Erythroblast (primary cell): ENCODE measurements at places on chromosomes 2 and 18.

GRCh38 chr2:172928756-172929155, 146.9 kb upstream of the MAP3K20 start:
- no peak for DNase-seq

- no peak for DNase-seq
These were observed 21.0 kb upstream of the SANBR start for GRCh38 chr2:61044636-61045035.

DNA sequence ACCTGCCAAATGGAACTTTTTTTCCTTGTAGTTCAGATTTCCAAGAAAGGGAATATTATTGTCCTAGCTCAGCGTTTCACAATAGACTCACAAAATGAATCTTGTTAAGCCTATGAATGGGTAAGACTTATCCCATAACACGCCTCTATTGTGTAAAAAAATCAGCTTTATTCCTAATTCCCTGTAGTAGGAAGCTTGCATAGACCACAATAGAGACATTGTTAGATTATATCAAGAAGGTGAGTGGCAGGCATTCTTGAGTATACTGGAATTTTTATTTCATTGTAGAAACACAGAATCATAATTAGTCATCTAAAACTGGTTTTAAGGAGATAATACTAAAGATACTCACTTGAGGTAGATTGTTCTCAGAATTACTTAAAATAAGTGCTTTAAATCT, 46.5 kb upstream of the SLC30A6 start:
- no peak for DNase-seq

DNA sequence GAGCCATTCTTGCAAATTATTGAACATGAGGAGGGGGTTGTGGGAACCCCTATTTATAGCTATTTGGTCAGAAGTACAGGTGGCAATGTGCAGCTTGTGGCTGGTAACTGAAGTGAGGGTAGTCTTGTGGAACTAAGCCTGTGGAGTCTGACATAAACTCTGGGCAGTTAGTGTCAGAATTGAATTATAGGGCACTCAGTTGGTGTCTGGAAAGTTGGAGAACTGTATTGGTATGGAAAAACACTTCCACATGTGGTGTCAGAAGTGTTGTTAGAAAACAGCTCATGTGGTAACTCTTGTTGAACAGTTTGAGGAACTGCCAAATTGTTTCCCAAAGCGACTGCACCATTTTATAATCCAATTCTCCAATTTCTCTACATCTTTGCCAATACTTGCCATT, 7.5 kb downstream of the RALBP1 start:
- DNase-seq = no peak

- DNase-seq = no peak
These were observed 37.5 kb downstream of the SLC39A10 start for GRCh38 chr2:195694553-195694952.

DNA sequence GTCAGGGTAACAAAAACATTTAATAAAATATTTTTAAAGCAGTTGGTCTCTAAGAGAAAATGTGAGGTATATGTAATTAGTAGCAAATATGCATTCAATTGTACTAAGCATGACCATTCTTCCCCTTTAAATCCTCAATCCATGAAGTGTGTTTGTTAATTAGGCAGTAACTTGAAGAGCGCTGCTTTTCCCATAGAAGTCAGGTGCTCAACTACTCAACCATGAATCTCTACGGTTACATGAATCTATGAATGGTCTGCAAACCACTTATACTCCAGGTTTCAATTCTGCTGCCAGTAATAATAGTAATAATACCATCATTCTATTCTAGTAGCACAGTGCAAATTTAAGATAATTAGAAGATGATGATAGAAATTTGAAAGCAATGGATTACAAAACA, 55.8 kb downstream of the SLC8A1 start:
- no peak for DNase-seq

DNA sequence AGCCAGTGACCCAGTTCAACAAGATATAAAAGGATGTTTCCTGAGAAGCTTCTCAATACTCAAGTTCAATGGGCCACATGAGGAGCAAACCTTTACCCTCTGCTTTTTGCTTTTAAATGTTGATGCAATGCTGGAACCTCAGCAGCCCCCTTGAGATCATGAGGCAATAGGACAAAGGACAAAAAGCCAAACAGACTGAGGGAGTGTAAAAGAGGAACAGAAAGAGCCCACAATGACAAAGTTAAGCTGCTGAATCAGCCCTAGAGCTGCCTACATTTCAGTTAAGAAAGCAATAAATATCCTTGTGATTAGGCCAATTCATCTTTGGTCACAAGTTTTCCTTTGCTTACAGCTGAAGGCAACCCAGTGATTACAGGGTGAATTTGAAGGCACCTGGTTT, 76.9 kb downstream of the MRO start:
- DNase-seq = no peak

DNA sequence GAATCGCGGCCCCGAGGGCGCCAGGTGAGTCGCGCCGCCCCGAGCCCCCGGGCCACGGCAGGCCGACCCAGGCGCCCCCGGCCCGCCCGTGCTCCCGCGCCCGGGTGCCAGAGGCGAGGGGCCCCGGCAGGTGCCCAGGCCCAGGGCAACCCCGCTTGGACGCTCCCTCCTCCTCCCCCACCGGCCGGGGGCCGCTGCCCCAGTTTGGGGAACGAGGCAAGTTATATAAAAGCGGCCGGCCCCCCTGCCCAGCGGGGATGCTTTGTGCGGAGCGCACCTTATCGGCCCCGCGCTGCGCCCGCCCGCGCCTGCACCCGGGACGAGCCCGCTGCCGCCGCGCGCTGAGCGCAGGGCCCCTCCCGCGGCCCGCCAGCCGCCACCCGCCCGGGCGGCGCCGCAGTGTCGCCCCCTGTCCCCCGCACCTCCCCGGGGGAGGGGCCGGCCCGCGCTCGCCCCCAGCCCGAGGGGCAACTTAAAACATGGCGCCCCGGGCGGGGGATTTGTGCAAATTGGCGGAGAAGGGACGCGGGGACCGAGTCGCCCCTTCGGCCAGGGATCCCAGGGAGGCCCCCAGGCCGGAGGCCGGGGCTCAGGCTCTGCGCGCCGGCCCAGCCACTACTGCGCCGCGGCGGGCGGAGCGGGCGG, 639 bp downstream of the EPB41L3 start:
- no peak for DNase-seq

- no peak for DNase-seq
These were observed 102.8 kb downstream of the PXDN start for GRCh38 chr2:1641523-1641922.

DNA sequence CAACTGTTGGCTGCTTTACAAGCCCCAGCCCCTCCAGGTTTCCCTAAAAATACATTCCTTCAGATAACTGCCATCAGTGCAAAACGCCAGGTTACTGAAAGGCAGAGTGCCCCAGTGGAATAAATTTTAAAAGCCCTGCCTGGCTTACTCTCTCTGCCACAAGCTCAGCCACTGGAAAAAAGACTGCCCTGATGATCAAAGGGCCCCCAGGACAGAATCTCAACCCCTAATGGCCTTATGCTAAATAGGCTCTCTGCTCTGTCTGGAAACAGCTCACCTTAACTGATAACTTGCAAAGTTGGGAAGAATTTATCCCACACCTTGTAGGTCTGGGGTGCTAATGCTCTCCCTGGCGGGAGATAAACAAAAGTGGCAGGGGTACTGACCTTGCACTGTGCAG, 33.9 kb downstream of the CFAP53 start:
- no peak for DNase-seq

DNA sequence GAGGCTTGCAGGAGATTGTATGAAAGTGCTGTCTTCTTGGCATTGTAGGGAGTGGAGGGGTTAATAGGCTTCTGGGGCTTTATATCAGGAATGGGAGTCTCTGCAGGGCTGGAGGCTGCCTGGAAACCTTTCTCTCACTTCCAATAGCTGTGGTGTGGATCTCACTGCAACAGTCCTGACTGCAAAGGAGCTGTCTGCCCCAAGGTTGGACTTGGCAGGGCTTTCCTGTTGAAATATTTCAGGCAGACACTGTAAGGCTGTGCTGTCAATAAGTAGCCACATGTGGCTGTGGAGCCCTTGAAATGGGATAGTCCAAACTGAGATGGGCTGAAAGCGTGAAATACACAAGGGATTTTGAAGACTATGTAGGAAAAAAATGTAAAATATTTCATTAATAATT, 399.1 kb upstream of the SPRED2 start:
- DNase-seq = no peak

DNA sequence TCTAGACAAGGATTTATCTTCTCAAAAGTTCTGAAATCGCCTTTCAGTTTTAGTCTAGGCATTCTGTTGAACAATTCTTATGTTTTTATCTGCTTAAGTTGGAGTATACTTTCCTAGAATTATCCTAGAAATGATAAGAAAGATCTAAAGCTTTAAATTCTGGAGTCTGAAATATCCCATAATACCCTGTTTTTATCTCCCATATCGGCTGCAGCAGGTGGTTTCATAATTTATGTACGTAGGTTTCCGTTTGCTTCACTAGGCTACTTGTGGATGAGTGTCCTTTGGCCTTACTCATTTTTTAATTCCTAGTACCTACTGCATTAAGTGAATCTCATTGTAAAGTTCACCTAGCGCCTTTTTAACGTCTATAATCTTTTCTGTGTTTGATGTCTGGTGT, 58.5 kb upstream of the MGAT5 start:
- DNase-seq = no peak

- DNase-seq = no peak
These were observed 137.4 kb downstream of the HNMT start for GRCh38 chr2:138101718-138102117.

GRCh38 chr2:64678771-64679590, 25.3 kb upstream of the SERTAD2 start:
- no peak for DNase-seq

DNA sequence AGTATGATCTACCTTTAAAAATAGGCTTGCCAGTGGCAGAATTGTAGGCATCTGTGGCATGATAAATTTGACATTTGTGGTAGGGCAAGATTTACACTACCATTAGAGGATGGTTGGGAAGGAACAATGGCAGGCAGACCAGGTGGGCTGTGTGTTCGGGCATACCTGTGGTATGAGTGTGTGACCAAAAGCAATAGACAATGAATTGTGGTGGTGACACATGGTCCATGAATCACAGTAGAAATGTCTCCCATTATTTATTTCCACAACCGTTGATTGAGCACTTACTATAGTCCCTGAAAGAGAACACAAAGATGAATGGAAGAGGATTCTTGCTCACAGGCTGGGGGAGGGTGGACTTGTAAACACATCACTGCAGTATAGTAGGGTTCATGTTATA, 29.9 kb upstream of the RUFY4 start:
- DNase-seq = no peak

DNA sequence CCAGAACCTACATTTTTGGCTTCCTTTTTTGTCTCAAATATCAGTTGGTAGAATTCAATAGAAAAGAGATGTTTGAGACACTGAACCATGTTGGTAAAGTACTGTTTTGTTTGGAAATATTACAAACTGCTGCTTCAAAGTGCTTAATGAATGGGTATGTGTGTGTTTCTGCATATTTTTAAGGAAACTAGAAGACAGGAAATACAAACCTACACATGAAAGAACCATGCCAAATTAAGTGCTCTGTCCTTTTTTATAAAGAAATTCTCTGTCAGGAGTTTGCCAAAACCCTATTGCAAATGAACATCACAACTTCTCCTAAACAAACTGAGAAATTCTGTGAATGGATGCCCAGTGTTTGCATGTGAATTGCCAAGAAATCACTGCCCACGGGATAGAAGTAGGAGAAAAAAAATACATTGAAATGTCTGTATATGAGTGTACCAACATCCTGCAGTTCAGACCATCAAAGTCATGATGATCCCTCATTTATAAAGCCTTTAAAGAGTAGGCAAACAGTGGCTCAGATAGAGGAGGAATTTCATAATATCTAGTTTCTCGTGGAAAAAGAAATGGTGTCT, 69.6 kb upstream of the RND3 start:
- no peak for DNase-seq

DNA sequence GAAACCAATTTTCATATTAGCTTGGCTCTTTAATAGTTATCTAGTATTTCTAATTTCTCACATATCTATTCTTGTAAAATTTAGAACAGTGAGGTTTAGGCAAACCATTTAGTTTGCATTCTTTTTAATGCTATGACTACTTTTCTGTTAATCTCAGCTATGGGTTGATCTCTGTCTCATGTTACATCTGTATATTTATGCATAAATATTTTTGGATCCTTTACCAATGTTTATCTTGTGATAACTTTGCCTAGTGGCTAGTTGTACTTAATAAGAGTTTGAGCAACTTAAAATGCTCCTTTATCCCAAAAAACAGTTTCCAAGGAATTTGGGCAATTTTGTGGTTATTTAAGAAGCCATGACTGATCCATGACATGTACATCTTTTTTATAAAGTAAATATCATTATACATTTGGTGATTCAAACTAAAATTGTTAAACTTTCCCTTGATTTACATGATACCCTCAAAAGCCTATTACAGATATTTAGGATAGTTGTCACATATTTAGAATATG, 86.3 kb downstream of the R3HDM1 start:
- DNase-seq = no peak

- no peak for DNase-seq
These were observed 256.5 kb downstream of the MYCN start for GRCh38 chr2:16196687-16197503.

DNA sequence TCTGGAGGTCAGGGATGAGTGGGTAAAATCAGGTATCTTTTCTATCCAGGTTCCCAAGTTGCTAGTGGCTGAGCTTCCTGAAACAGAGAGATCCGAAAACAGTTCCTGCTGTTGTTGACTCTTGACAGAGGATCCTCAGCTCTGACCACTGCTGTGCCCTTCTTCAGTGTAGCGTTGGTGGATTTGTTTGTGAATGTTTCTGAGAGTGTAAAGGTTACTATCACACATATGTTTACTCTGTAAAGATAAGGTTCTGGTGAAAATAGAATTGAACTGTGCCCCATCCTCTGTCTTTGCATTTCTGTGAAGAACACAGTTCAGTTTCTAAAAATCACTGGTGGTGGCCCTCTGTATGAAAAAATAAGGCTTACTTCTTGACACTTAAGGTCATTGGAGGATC, 119.8 kb downstream of the LDLRAD4 start:
- DNase-seq = no peak

DNA sequence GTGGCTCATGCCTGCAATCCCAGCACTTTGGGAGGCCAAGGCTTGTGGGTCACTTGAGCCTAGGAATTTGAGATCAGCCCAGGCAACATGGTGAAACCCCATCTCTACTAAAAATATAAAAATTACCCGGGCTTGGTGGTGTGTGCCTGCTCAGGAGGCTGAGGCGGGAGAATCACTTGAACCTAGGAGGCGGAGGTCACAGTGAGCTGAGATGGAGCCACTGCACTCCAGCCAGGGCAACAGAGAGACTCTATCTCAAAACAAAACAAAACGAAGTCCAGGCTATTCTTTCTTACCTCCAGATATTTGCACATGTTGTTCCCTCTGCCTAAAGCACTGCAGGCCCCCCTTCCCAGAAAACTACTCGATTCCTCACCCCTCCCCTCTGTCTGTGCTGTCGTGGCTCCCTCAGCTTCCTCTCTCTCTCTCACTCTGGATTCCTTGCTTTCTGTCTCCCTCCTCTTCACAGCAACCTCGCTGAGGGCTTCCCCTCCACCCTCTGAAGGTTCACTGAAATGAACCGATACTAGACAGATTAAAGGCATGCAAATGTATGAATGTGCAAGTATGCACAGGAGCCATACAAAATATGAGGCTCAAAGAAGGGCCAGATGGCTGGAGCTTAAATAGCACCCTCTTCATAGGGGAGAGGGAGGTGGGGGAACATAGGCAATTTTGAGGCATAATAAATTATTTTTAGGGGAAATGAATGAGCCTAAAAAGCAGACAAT, 18.5 kb downstream of the TMEM177 start:
- DNase-seq = no peak

- peak; percentile 40 for DNase-seq
These were observed 124.8 kb downstream of the NUP35 start for GRCh38 chr2:183248866-183249567.

GRCh38 chr2:33051586-33052360, 105.0 kb downstream of the LTBP1 start:
- DNase-seq = no peak

- DNase-seq = peak; percentile 5
These were observed 477.2 kb downstream of the TRIB2 start for GRCh38 chr2:13193900-13194299.
